ENCODE measurements at places on chromosomes 16 and 17.

- DNase-seq = no peak
Observed at GRCh38 chr17:1461198-1461944, 5.3 kb upstream of the CRK start.

- no peak for DNase-seq
Observed at GRCh38 chr16:23941963-23942564, 106.3 kb downstream of the PRKCB start.

- no peak for DNase-seq
Observed at GRCh38 chr16:85126705-85127378, 14.6 kb upstream of the CIBAR2 start.

DNA sequence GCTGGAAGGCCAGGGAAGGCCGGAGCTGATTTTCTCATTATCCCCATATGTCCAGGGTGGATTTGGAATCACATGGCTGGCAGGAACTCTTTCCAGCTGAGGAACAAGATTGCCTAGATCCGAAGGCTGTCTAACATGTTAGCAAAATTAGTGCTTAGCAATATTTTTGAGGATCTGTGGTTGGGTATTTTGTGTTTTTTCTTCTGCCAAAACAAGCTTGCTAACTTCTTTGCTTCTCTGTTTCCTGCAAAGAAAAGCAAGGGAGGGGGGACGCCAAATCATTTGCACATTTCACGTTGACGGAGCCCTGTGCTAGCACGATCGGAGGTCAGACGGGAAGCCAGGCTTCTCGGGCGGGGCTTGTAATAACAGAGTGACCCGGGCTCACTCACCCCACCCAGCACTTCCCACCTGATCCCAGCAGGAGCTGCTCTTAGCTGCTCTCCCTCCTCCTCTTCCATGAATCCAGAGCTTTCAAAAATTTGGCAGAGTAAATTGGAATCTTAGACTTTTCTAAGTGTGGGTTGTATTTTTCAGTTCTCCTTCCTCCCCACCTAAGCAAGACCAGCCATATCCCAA, 33.3 kb upstream of the FOXF1 start:
- DNase-seq = no peak

GRCh38 chr17:68172461-68172954, 75.3 kb upstream of the AMZ2 start:
- DNase-seq = peak; percentile 63

DNA sequence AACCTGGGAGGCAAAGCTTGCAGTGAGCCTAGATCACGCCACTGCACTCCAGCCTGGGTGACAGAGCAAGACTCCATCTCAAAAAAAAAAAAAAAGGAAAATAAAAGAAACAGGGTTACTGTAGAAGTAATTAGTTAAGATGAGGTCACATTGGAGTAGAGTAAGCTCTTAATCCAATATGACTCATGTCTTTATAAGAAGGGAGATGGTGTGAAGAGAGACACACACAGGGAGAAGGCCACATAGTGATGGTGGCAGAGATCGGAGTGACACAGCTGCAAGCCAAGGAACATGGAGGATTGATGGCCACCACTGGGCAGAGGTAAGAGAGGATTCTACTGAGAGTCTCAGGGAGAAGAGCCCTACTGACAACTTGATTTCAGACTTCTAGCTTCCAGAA, 15.3 kb upstream of the SLFN5 start:
- DNase-seq = no peak

- no peak for DNase-seq
Observed at GRCh38 chr16:57541754-57542435, 548 bp upstream of the ADGRG5 start.

DNA sequence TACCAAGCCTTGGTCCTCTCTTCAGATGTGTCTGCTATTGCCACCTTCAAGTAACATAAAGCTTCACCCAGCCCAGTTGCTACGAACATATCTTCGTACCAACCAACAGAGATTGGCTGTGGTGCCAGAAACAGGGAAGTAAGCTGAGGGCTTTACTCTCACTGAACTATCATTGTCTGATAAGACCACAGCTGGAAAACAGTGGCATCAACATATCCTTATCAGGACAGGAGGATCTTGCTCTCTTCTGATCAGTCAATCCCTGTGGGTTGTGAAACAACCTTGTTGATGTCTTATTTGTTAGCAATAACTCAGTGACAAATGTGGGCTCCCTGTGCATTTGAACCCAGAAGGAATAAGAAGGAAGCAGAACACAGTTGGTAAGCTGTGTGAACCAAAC, 446.3 kb upstream of the MAF start:
- DNase-seq = no peak

DNA sequence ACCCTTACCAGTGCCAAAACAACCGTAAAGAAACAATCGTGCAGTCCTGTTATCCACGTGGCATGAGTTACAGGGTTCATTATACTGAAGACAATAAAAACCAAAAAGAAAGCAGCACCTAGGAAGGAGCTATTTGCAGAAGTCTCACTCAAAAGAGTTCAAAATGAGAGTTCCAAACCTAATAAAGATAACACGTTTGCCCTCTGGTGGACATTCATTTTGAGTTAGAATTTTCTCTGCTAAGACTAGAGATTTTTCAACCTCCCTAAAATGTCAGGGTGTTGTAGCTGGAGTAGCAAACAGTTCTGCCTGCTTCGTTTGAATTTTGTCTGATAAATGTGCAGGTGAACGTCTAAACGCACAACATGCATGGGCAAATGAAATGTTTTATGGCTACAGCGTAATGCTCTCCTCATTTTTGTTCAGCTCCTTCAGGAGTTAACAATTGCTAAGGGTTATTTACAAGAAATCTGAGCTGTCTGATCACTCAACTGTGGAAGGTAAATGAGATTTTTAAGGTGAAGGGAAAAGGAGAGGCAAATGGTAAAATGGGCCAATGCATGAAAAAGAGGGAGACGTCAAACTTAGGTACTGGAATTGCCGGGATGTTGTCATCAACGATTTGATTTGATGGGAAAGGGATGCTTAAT, 1067.9 kb upstream of the EEF2KMT start:
- no peak for DNase-seq

DNA sequence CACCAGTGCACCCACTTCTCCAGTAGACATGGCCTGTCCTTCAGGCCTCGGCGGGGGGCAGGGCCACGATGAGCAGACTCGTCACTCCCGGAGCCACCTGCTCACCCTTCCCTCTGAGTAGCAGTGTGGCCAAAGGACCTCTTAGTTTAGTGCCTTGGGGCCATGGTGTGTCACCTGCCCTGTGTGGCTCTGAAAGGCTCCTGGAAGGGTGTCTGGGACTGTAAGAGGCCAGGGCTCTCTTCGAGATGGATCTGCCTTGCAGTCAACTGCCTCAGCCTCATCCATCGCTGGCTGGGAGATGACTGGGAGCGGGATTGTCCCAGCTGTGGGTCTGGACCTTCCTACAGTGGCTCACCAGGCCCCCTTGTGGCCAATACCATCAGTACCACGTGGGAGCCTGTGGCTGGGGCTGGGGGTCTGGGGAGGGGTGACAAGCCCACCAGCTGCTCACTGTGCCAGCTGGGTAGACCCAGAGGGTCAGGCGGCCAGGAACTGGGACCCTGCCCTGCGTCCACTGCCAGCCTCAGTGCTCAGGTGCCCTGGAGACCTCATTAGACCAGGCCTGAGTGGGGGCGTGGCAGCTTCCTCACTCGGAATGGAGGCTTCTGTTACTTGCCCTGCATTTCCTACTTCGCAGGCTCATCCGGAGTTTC, 133.4 kb downstream of the OR1D5 start:
- DNase-seq = no peak

GRCh38 chr17:54903375-54903774, 2.7 kb downstream of the TOM1L1 start:
- DNase-seq = no peak

- DNase-seq = no peak
Observed at GRCh38 chr17:81432941-81433340, 37.7 kb downstream of the BAHCC1 start.

- DNase-seq = peak; percentile 40
Observed at GRCh38 chr17:82153745-82154375, 55.8 kb upstream of the FASN start.

- no peak for DNase-seq
Observed at GRCh38 chr16:52113533-52114183, 433.3 kb downstream of the TOX3 start.

DNA sequence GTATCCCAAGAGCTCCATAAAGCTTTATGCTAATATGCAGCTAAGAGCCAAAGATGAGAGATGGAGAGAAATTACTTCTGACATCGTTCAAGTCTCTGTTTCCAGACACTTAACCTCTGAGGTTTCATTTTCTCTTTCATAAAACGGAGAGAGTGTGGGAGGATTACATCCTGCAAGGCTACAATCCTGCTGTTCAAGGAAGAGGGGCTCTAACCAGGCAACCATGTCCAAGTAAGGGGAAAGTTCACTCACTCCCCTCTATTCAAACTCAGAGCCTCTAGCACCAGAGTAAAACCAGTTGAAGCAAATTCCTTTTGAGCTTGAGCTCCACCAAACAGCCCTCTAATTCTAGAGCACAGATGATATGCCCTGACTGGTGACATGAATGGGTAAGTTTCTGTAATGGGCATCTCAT, 397.4 kb downstream of the NPIPA8 start:
- no peak for DNase-seq

- DNase-seq = no peak
Observed at GRCh38 chr17:38442548-38442947, 14.3 kb downstream of the ARHGAP23 start.
